ENCODE measurements at places on chromosomes 3 and 15. TPM values are rescaled to one million over a fixed set of nuclear protein-coding genes. Genes with fewer than 3 reads are reported as not detected.

DNA sequence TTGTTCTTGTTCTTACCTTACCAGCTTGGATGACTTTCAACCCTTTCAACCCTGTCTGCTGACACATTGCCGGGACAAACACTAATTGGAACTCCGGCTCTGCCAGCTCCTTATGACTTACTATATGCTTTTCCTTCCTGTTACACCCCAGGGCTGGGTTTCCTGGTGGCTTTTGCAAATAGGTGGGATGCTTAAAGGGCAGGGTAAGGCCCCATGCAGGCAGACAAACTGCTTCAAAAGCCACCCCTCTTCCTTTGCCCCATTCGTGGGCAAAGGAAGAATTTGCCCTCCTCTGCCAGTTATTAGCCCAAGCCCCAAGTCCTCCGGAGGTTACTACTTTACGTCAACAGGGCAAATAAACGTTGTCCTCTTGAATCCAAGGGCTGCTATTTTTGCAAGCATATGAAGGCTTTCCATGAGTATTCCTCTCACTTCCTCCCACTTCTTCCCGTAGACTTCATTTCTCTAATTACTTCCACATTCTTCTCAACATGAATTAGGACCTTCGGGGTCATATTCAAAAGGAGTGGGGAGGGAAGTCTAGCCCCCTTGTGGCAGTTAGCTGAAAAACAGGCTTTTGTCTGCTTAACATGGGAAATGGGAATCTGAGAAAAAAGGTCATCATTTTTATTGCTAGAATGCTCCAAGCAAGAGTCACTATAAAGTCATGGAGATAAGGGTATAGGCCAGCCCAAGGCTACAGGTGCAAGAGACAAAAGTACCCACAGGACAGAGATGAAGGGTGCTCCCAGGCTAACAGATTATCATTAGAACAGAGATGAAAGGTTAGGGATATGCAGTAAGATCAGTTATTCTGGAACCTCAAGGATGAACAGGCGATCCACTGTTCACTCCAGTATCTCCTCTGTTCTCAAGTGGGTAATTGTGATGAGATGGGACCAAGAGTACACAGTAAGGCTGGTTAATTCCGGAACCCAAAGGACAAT lies 56.3 kb upstream of the FSTL1 start:
- peak; percentile 15 for DNase-seq

GRCh38 chr15:90607361-90607760 lies 77.6 kb downstream of the CRTC3 start:
- no peak for DNase-seq

DNA sequence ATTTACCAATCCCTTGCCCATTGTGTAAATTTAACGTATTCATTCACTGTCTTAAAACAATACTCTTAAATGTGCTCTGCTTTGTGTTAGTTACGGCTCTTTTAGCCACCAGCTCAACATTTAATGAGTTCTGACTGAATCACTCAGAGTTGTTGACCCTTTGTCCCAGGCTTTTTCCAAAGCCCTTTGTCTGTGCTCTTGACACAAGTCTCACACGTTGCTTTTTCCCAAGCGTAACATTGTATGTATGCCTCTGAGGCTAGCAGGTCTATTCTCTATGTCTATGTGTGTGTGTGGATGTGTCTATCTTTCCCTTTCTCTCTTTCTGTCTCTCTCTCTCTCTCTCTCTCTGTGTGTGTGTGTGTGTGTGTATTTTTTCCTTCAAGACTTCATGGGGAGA lies 435.4 kb upstream of the GOLIM4 start:
- DNase-seq = no peak

DNA sequence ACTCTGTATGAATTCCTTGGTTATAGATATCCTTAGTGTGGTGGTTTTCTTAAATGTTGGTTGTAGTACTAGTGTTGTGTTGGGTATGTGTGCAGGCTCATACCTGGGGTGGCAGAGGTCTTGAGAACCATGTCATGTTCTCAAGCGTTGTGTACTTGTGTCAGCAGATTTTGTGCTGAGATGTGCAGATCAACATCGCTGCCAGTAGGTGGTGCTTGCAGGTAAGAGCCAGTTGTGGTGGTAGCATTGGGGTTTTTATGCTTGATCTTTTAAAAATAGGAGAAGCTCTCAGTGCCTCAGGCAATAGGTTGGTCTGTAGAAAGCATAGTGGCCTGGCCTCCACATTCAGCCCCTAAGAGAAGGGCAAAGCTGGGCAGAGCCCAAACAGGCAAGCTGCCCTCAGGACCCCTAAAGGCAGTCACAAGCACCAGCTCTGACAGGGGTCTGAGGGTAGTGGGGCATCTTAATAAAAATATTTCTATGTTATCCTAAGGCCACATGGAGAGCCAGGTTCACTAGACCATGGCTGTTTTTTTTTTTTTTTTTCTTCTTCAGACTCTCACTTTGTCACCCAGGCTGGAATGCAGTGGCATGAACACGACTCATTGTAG lies 164.0 kb downstream of the IL20RB start:
- DNase-seq = peak; percentile 52

- DNase-seq = no peak
Observed at GRCh38 chr3:141071681-141072260, 20.6 kb downstream of the SPSB4 start.

DNA sequence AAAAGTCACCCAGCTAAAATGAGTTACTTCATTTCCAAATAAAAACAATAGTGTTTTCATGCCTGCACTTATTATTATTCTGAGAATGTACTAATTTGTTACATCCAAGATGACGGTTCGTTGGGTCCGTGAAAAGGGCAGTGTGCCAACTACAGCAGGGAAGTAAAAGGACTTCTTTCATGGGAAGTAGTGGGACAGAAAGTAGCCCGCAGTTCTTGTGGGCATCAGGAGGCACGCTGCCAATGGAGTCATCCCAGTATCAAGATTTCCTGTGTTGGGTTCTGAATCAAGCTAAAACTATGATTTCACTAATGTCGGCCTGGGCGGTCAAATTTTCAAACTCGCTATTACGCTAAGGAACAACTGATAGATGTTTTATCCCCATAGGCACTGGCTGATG lies 254.5 kb upstream of the SOX2 start:
- DNase-seq = no peak

DNA sequence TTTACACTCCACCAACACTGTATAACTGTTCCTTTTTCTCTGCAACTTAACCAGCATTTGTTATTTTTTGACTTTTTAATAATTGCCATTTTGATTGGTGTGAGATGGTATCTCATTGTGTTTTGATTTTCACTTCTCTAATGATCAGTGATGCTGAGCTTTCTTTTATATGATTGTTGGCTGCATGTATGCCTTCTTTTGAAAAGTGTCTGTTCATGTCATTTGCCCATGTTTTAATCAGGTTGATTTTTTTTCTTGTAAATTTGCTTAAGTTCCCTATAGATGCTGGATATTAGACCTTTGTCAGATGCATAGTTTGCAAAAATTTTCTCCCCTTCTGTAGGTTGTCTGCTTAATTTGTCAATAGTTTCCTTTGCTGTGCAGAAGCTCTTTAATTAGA lies 263.0 kb downstream of the MBNL1 start:
- DNase-seq = no peak

- DNase-seq = no peak
Observed at GRCh38 chr3:5298453-5298852, 110.9 kb downstream of the EDEM1 start.

DNA sequence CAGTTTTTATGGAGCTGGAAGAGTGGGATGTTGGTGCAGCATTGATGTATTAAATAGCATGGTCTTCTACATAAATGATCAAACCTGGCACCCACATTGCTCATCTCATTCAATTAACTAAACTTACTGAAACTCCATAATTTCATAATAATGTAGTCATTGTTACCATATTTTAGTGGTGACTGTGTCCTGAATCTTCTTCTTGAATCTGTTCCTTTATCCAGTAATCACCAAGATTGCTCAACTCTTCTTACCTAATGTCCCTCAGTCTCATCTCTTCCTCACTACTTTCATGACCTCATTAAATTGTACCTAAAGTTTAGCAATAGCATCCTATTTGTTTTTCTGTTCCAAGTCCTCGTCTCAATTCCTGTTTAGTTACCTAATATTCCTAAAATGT lies 69.8 kb downstream of the FGF7 start:
- DNase-seq = no peak

DNA sequence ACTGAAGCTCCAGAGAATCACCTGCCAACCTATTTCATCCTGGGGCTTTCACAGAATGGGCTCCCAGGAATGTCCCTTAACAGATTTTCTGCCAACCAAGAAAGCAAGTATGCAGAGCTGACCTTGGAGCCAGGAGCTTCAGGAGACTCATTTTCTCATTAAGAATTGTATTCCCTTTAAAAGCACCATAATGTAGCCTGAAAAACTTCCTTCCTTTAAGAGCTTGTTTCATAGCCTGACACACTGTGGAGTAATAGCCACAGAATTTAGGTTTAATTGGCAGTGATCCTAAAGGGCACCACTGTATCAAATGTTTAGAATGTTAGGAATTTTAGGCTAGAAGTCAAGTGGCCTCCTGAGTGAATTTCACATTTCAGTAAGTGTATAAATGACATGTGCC lies 309.8 kb downstream of the GBE1 start:
- no peak for DNase-seq

Gene CD80
- 1.2 TPM for total RNA-seq
